ENCODE measurements at places on chromosomes 5 and 9.

DNA sequence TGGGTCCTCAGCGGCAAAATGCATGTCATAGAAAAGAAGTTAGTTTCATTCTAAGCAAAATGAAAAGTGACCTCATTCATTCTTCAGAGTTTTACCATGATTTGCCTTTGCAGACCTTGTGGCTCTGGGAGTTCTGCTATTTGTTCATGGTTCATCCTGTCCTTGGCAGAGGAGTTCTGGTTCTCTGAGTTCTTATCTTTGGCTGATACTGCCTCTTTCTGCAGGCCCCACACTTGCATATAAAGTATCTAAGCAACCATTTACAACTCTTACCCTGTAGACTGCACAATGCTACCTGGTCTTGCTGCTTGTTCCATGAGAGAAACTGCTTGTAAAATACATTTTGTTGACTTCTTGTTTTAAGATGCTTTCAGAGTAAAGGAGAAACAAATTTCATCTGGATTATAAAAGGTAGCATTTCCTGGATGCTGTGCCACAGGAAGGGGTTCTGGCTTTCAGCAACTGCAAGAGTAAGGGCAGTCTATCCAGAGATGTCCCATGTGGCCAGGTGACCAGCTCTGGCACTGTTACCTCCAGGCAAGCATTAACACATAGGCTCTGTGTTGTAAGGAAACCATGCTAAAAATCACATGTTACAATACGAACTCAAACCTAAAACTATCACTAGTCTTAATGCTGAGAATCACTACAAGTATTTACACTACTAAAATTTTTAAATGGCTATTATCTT is 513.2 kb downstream of the SPOCK1 start:
- no peak for DNase-seq

DNA sequence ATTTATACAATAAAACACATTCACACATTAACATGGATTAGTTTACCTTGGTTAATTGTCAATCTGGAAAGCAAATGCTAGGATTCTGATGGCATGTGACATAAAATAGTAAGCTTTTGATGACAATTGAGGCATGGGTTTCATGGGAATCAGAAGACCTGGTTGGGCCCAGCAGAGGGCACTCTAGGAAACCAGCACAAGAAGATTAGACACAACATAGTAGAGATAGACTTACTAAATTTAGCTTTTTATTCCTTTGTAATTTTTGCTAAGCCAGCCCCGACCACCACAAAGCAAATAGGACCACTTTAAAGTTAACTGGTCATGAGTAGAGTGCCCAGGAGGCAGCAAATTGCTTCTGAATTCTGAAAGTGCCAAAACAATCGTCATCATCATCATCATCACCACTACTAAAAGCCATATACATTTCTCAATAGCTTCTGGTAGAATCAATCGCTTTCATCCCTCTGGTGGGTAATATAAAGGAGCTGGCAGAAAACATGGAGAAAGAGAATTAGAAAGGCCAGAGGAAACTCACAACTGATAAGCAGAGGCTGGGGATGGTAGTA is 163.2 kb downstream of the ARRDC3 start:
- DNase-seq, result peak; percentile 23

DNA sequence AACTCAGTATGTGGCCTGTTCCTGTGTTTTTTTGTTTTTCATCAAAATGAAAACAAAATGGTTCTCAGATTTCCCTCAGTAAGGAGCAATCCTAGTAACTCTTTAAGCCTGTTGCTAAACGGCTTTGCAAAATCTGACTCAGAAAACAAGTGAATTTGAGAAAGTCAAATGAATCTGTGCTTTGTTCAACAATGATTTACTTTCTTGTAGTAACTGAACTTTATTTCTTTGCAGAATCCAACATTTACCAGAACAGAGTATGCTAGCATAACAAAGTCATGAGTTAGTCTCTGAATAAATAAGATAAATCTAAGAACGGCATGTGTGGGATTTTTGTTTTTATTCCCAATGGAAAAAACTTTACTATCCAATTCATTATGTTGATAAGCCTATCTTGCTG is 93.8 kb downstream of the OXCT1 start:
- DNase-seq, result no peak

DNA sequence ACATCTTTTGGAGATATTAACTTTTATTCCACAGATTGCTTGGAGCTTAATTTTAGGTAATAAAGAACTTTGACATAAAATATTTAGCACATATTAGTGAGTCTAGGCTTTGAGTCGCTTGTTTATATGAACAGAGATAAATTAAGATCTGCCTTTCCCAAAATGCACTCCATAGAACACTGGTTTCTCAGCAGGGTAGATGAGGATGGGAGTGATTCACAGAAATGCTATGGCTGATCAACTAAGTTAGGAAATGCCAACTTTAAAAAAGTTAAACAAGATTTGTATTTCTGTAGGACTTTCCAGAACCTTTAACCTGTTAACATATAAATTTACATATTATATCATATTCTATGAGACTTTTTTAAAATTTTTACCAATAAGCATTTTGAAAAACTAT is 65.2 kb downstream of the STARD4 start:
- DNase-seq, result no peak

- no peak for DNase-seq
Observed at GRCh38 chr9:2742214-2742613, 24.9 kb downstream of the KCNV2 start.

DNA sequence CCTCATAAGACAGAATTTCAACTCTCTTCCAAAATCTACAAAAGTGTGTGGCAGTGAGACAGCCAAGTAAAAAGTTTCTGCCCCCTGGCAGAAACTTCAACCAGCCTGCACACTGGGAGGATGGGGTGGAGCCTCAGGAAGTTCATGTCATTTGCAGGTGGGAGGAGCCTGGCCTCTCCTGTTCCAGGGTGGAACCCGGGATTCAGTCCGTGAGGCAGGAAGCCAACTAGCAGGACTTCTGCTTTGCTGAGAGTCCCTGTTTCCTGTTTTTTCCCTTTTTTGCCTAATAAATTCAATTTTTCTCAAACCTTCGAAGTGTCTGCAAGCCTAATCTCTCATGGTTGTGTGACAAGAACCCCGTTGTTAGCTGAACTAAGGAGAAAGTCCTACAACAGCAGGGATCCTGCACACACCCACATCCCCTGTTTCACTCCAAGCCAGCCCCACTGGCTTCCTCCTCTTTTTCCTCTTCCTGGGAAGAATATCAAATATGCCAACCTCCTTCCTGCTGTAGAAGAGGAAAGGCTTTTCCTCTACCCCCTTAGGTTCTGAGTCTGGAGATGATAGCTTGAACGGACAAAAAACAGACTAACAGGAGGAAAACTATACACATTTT is 69.3 kb downstream of the ALDH7A1 start:
- DNase-seq, result no peak

DNA sequence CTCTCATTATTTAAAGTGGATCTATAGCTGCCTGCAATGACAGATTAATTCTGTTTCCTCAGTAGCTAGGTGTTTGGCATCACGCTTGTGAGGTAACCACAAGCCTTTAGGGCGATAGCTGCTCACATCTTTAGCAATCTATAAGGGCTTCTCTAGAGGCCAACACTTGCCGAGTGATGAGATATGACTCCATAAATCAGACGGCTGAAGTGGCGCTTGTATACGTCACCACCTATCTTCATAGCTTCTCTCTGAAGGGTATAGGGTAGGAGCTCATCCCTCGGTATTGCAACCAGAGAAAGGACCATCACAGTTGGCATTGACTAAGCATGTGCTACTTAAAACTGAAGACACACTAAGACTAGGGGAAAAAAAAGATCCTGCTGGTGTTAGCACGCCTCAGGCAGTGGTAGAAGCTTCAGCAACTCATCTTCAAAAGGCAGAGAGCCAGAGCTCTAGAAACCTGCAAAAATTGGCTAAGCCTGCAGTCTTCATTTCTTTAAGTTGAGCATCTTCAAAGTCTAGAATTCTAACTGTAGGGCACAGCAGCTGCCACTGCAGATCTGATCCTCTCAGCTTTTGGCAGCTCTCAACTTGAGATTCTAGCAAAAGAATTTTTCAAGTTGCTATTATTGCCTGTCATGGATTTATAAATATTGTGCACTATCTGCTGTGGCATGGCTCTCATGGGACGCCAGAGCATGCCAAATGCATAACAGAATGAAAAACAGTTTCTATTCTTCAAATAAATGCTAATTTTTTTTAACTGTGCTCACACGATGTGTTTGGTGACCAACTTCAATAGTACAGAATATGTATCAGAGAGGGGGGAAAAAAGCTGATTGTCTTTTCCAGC is 37.5 kb downstream of the PSMB7 start:
- DNase-seq, result no peak

- no peak for DNase-seq
Observed at GRCh38 chr5:167861129-167861927, 430.1 kb upstream of the WWC1 start.

DNA sequence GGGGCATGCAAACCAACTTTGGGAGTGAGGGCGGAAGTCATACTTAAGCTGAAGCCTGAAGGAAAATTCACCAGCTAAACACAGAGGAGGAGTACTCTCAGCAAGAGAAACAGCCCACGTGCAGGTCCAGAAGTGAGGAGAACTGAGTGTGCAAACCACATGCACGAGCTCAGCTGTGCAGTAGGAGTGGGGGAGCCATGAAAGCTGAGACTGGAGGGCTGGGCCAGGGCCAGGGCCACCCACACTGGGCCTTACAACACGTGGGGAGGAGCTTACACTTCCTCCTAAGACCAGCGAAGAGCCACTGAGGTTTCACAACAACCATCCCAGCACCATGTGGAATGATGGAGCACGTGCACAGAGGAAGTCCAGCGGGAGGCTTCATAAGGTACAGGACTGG is 9.3 kb upstream of the WWC1 start:
- DNase-seq, result no peak

GRCh38 chr5:160463740-160464465 is 42.2 kb downstream of the PTTG1 start:
- no peak for DNase-seq

DNA sequence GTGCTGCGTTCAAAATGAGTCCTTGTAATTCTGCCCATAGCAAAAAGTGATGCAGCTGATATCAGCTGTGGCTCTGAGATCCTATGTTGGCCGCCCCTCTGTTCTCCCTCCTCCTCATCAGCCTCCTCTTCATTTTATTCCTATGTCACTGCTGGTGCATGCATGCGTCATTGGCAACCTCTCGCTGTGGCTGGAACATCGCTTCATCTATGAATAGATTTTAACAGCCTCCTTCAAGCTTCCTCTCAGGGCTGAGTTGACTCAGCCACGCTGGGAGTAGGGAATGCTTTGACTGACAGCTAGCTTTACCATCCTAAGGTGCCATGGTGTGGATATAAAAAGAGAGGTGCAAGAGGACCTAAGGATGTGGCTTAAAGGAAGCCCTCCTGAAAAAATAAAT is 303.5 kb downstream of the PLK2 start:
- no peak for DNase-seq

DNA sequence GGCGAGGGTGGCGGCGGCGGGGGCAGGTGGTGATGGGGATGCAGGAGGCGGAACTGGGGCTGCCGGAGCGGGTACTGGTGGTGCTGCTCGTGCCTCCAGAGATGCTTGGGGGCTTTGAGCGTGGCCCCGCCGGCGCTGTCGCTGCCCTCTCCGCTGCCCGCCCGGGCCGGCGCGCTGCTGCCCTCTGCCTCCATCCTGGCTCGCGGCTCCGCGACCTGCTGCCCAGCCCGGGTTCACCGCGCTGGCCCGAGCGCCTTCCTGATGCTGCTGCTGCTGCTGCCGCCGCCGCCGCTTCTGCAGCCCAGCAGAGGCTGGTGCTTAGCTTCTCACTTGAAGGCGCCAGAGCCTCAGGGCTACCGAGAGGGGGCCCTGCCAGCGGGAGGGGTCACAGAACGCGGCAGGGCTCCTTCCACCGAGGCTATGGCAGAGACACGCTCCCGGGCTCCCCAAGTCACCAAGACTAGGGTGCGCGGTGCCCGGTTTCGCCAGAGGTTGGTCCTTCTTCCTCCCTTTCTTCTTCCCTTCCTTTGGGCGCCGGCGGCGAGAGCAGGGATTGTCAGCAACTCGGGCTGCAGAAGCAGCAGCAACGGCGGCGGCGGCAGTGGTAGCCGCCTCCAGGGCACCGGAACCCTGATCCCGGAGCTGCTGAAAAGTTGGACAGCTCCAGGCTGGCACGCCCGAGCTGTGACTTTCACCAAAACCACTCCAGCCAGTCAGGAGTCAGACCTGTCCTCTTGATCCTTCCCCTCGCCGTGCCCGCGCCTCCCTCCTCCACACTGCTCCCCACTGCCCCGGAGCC is at the start of gene PDE4D:
Gene PDE4D, minus strand, starts transcription at position 298 of the 799 bp plus-strand sequence.
- no peak for DNase-seq

DNA sequence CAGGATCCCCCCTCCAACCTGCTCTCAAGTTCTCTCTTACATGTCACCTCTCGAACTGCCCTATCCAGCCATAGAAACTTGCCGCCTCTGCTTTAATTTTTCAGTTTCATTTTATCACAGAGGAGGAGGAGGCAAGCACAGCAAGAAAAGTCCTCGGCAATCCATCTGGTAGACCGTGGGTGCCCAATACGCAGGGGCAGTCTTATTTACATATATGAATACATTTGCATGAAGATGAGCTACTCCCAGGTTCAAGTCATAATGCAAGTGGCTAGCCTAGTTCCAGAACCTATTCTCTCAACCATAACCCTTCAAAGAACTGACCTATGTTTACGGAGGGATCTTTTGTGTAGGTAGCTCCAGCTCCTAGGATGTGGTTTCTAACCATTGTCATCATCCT is 223.2 kb upstream of the PANK3 start:
- DNase-seq, result peak; percentile 39

DNA sequence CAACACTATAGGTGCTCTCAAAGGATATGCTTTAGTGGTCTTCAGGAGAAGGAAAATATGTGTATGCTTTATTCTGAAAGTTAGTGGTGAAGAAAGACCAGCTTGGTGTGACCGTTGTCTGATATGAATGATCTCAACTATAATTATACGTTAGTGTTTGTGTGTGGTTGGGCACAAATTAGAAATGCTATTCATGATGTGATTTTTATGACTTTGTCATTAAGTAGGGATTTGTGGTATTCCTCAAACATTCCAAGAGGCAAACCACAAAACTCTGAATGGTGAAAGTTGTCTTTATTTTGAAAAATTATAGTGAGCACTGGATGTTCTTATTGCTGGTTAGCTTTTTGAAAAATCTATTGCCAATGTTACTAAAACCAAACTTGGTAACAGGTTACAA is 6.2 kb upstream of the F2R start:
- no peak for DNase-seq

GRCh38 chr9:128205296-128205944 is 2.2 kb downstream of the DNM1 start:
- no peak for DNase-seq

DNA sequence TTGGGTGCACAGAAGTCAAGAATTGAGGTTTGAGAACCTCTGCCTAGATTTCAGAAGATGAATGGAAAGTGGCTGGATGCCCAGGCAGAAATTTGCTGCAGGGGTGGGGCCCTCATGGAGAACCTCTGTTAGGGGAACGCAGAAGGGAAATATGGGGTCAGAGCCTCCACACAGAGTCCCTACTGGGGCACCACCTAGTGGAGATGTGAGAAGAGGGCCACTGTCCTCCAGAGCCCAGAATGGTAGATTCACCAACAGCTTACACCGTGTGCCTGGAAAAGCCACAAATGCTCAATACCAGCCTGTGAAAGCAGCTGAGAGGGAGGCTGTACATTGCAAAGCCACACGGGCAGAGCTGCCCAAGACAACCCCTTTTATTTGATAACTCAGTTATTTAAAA is 383.5 kb downstream of the TLE4 start:
- peak; percentile 2 for DNase-seq

- no peak for DNase-seq
Observed at GRCh38 chr9:129525656-129526196, 95.2 kb downstream of the C9orf50 start.

All from stimulated activated CD4-positive, alpha-beta T cell treated with anti-CD3 and anti-CD28 coated beads, Interleukin-1b, Interleukin-23, amount 100 ng/mL, for 48 hours (primary cell).